ENCODE measurements at places on chromosomes 2 and 18.
A peak's percentile ranks its signal among the peaks of the same experiment; 100 is the strongest.

GRCh38 chr2:12416600-12416999, 300.1 kb upstream of the TRIB2 start:
- no peak for DNase-seq

- DNase-seq: peak; percentile 37
These were observed at the start of gene ACTG2 for GRCh38 chr2:73892631-73893329. Gene ACTG2, plus strand, starts transcription at chr2:73893008. Its CDS starts 8,304 bp downstream, at chr2:73901312.

- no peak for DNase-seq
These were observed 240.4 kb downstream of the PRKCE start for GRCh38 chr2:45891719-45892424.

- no peak for DNase-seq
These were observed 341.8 kb downstream of the TMEM182 start for GRCh38 chr2:103103678-103104077.

DNA sequence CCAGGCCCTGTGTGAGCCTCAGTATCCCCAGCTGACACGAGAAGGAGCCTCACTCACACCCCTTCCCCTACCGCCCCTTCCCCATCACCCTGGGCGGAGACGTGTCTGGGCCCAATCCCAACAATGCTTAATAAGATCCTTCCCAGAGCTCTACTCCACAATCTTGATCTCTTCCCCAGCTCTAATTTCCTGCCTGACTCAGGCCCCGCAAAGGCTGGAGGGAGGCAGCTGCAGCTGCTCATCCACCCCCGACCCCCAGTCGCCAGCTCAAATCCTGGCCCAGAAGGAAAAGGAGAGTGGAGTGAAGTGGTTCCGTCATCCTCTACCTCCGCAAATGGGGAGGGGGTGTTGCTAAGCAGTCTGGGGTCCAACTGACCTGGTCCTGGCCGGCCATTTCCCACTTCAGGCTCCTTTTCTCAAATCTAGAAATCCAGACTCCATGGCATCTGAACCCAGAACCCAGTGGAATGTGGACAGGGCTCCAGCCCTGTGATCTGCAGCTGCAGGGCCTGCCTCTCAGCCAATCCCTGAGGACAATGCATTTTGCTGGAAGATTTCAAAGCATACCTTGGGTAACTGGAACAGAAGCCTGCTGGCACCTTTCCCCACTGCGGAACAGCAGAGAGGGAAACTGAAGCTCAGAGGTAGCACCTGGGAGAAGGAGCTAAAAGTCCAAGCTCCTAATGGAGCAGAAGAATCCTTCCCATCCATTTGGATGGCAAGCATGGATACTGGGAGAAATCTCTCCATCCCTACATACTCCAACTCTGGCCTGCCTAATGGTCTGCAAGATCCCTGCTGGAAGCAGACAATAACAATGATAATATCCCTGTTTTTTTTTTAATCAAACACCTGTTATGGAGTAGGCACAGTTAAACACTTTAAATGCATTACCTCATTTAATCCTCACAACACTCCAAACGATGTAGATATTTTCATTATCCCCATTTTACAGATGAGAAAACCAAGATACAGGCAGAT, 5.6 kb upstream of the TNS1 start:
- no peak for DNase-seq

- DNase-seq: no peak
These were observed 176.8 kb upstream of the ALKAL2 start for GRCh38 chr2:464562-465309.

- DNase-seq: no peak
These were observed 106.5 kb downstream of the PIGN start for GRCh38 chr18:62080172-62080900.

- DNase-seq: peak; percentile 53
These were observed 100.5 kb upstream of the LMAN1 start for GRCh38 chr18:59459369-59460071.

GRCh38 chr2:138187221-138187620, 222.9 kb downstream of the HNMT start:
- DNase-seq: no peak

- no peak for DNase-seq
These were observed 38.0 kb downstream of the KIF5C start for GRCh38 chr2:148913061-148913460.

- DNase-seq: no peak
These were observed 43.0 kb upstream of the KCNF1 start for GRCh38 chr2:10868465-10869314.

- DNase-seq: peak; percentile 27
These were observed 68.6 kb upstream of the RPE start for GRCh38 chr2:209933499-209934483.

GRCh38 chr2:144946263-144946662, 426.3 kb upstream of the ZEB2 start:
- DNase-seq: no peak

DNA sequence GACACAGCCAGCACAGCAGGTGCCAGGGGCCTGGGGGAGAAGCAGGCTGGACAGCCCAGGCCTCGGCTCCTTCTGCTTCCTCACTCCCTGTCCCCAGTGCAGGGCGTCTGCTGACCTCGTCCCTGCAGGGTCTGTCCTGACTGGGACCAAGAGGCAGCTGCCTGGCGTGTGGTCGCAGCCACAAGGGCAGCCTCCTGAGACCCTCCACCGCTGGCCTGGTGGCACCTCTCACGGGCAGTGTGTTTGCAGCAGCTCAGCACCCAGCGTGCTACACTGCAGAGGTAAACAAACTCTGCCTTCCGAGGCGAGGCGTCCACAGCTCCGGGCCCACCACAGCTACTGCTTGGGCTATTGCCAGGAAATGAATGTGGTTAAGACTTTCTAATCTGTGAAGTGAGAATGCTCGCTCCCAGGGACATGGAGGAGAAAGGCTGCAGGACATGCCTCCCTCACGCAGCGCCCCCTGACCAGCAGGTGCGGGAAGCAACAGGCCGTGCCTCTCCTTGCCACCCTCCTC, 46.1 kb upstream of the HPCAL1 start:
- no peak for DNase-seq

DNA sequence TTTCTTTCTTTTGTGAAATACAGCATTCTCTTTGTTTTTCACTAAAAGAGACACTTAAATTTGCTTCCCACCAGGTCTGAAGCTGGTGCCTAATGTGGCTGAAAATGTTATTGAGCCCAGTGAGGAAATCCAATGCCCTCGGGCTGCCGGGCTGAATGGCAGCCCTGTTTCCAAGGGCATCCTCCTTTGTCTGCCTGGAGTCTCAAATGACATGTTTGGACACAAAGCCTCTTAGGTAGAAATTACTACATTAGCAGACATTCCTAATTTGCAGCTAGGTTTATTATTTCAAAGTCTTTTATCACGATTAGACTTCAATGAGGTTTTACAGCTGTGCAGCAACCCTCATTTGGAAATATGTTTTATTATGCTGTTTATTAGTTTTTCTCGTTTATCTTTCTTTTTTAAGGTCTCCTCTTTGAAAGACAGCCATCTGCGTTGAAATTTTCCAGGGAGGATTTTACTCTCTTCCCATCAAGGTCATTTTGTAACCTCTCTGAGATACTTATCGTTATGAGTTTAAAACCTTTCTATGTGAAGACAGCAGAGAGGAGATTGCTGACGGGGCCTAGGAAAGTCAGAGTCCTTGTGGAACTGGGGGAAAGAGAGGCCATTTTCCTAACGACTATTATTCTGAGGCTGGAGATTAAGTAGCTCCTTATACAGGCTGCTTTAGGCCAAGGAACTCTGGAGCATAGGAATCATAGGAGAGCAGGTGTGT, 59.0 kb upstream of the ZNF532 start:
- DNase-seq: no peak

DNA sequence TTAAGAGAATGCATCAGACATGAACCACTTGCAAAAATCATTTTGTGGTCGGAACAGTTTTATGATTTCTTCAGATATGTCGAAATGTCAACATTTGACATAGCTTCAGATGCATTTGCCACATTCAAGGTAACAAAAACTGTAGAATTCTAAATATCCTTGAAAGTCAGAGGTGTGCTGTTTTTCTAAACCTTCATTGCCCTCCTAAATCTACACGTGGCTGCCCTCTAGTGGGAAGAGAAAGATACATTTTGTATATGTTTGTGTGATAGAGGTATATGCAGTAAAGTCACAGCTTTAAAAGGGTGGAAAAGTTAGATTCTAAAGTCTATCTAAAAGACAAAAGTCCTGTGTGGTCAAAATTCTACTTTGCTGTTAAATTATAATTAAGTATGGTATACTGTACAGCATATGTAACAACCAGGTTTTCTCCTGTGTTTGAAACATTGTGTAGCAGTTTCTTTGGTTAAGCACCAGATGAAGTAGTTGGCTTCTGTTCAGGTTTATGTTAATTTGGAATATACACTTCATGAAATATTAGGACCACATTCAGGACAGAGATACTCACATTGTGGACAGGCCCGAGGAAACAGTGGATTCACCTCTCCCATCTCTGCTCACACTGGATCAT, 65.9 kb upstream of the ITM2C start:
- peak; percentile 50 for DNase-seq

DNA sequence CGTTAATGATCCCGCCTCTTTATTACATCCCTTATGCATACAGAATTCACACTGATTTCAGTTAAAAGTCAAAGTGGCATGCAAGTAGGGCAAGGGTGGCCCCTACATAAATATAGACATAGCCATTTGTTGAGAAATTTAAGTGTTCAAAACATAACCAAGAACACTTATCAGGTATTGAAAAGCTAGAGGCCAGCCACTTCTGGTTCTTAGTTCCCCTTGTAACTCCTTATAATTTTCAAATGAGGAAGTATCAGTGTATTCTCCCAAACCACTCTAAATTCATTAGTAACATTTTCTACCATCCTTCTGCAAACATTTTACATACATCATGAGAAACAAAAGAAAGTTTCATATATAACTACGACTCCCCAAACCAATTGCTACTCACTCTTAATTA, 5.8 kb upstream of the ARL5A start:
- DNase-seq: no peak

GRCh38 chr2:85250045-85250444, 77.7 kb downstream of the TGOLN2 start:
- no peak for DNase-seq

GRCh38 chr18:33706391-33706790, 128.4 kb downstream of the ASXL3 start:
- no peak for DNase-seq

DNA sequence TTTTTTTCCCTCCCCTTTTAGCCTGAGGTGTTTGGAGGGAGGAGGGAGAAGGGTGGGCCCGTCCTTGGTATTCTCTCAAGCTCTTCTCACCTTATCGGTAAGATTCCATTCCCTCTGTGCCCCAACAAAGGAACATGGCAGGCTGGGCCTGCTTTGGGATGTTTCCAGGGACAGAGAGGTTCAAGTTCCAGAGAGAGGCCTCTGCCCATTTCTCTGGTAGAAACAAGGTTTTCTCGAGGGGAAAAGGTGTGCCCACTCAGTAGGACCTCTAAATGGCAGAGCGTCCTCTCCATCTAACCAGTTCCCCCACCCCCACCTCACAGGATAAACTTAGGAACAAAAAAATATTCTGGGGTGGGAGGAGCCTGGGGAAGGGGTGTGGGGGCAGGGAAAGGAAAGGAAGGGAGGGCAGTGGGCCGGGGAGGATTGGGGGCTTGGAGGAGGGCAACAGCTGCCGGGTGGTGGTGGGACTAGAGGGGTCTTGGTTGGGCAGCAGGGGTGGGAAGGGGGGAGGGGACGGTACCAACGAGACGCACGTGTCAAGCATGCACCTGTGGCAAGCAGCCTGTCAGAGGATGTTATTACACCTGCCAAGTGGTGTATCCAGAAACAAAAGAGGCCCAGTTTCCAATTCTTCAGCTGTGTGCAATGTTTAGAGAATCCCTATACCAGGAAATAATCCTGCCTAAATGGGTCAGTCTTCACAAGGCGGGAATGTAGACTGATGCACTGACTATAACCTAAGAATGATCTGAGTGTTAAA, 2.1 kb downstream of the PCBP1 start:
- DNase-seq: no peak

DNA sequence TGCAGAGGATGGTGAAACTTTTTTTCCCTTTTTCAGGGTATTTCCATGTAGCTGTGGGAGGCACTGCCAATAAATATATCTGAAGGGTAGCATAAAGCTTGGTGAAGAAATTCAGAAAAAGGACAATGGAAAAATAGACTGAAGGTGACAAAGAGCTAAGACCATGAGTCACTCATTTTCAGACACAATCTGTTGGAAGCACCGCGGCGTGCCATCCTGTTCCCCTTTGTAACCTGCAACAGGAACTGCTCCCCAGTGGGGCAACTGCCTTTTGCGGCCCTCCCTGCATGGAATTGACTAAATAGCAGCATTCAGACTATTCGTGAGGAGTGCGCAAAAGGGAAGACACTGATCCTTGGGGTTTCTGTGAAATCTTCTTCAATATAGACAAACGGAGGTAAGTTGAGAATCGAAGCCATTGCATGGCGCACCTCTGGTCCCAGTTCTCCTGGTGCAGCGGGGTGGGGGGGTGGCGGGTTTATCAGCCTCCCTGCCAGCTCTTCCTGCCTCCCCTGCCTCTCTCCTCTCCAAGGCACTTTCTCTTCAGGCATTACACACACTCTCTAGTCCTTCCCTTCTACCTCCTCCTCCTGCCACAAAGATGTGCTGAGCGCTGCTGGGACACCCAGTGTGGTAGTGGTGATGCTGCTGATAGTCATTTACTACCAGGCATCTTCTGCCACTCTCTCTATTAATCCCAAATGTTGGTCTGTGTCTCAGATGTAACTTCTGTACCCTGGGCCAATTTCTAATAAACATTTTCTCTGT, 126.2 kb upstream of the TMEM200C start:
- DNase-seq: no peak

GRCh38 chr2:231685349-231686191, 22.8 kb upstream of the PTMA start:
- no peak for DNase-seq

- peak; percentile 77 for DNase-seq
These were observed 154.9 kb upstream of the SMIM21 start for GRCh38 chr18:75582406-75582821.
